Psoas muscle (tissue), 8 donors: ENCODE measurements at places on chromosomes 7 and 10. TPM values are rescaled to one million over a fixed set of nuclear protein-coding genes. Genes with fewer than 3 reads are reported as not detected.

ZNF273 gene
- 1.5 TPM for polyA plus RNA-seq

PRKG1 gene
- polyA plus RNA-seq: 4.5 TPM

SLC13A1 gene
- not detected for polyA plus RNA-seq

PNLIPRP2 gene
- polyA plus RNA-seq: 0.01 TPM

HABP2 gene
- polyA plus RNA-seq: 0.13 TPM

DNA sequence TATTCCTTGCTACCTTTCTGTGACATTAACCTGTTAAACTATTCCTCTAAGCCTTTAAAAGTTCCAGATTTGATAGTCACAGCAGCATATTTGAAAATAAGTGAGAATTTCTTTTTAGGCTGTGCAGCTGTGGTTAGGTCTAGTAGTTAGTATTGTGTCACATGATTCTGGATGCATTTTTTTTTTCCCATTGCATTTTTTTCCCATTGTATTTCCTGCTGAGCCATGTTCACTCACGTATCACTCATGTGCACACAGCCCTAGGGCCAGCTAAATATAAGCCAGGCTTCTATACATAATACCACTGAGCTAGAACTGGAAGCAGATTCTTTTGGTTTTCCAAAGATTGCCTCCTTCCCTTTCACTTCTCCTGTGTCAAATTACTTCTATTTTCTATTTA lies 37.4 kb downstream of the DNAJC9 start:
- H3K4me3 ChIP-seq: no peak overlapping the region
- H3K27me3 ChIP-seq: no peaks in the 10 kb centered on the region
- no peak overlapping the region for H3K27ac ChIP-seq
- peaks cover 3% of the 10 kb centered on the region for H3K36me3 ChIP-seq
- DNase-seq: no peak

GRCh38 chr10:71755179-71755879 lies 18.0 kb downstream of the VSIR start:
- no peak overlapping the region for H3K27ac ChIP-seq
- H3K36me3 ChIP-seq: peaks cover under 1% of the 10 kb centered on the region
- no peaks in the 10 kb centered on the region for H3K27me3 ChIP-seq

GRCh38 chr7:131653418-131654248 lies 97.2 kb upstream of the PODXL start:
- H3K27me3 ChIP-seq: no peaks in the 10 kb centered on the region
- DNase-seq: no peak

DNA sequence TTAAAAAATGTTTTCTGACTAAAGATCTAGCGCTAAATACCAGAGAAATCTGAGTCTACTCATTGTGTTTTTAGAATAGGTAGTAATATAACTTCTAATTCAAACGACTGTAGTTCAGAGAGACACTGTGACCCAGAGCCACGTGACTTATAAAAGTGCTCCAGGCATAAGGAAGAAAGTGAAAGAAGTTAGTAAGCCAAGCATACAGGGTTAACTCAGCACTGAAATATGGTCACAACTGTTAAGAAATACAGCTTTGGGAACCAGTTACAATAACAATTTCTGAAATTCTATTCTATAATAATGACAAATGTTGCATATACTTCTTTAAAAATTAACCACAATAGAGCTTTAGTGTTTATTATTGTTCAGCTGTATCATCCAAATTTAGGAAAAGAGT lies 119.1 kb downstream of the TFEC start:
- no peaks in the 10 kb centered on the region for H3K36me3 ChIP-seq
- no peak overlapping the region for H3K27ac ChIP-seq
- peaks cover 6% of the 10 kb centered on the region for H3K4me1 ChIP-seq
- H3K27me3 ChIP-seq: no peaks in the 10 kb centered on the region
- no peak for DNase-seq
- H3K4me3 ChIP-seq: no peak overlapping the region

GRCh38 chr7:36127075-36127740 lies 25.8 kb upstream of the EEPD1 start:
- DNase-seq: no peak
- H3K4me3 ChIP-seq: no peak overlapping the region
- no peaks in the 10 kb centered on the region for H3K27me3 ChIP-seq

DNA sequence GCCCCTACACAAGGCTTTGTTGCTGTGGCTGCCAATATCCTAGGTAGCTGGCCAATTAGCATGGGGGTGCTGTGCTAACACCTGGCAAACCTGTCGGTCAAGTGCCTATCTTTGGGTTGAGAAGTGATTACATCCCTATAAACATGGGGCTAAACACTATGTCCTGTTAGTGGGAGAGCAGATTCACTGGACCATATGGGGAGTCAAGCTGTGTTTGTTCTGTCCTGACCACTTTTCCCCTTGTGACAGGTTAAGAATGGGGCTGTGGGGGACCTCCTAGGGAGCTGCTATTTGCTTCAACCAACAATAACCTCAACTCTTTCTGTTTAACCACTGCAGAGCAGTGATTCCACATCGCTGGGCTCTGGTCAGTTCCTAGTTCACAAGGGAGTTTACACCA lies 151.5 kb upstream of the AOAH start:
- H3K27ac ChIP-seq: no peak overlapping the region
- H3K4me1 ChIP-seq: no peaks in the 10 kb centered on the region
- H3K27me3 ChIP-seq: no peaks in the 10 kb centered on the region

GRCh38 chr7:121166916-121167315 lies 161.9 kb upstream of the WNT16 start:
- H3K4me3 ChIP-seq: no peak overlapping the region
- no peak overlapping the region for H3K27ac ChIP-seq
- no peak for DNase-seq
- no peaks in the 10 kb centered on the region for H3K4me1 ChIP-seq
- H3K27me3 ChIP-seq: no peaks in the 10 kb centered on the region

- H3K27ac ChIP-seq: no peak overlapping the region
- H3K4me1 ChIP-seq: peaks cover 12% of the 10 kb centered on the region
- no peaks in the 10 kb centered on the region for H3K27me3 ChIP-seq
These were observed 397.8 kb upstream of the NRP1 start for GRCh38 chr10:33732161-33732680.

GRCh38 chr7:107913851-107914250 lies 22.9 kb downstream of the DLD start:
- no peaks in the 10 kb centered on the region for H3K36me3 ChIP-seq
- DNase-seq: no peak
- no peaks in the 10 kb centered on the region for H3K4me1 ChIP-seq
- no peaks in the 10 kb centered on the region for H3K27me3 ChIP-seq
- H3K27ac ChIP-seq: no peak overlapping the region

DNA sequence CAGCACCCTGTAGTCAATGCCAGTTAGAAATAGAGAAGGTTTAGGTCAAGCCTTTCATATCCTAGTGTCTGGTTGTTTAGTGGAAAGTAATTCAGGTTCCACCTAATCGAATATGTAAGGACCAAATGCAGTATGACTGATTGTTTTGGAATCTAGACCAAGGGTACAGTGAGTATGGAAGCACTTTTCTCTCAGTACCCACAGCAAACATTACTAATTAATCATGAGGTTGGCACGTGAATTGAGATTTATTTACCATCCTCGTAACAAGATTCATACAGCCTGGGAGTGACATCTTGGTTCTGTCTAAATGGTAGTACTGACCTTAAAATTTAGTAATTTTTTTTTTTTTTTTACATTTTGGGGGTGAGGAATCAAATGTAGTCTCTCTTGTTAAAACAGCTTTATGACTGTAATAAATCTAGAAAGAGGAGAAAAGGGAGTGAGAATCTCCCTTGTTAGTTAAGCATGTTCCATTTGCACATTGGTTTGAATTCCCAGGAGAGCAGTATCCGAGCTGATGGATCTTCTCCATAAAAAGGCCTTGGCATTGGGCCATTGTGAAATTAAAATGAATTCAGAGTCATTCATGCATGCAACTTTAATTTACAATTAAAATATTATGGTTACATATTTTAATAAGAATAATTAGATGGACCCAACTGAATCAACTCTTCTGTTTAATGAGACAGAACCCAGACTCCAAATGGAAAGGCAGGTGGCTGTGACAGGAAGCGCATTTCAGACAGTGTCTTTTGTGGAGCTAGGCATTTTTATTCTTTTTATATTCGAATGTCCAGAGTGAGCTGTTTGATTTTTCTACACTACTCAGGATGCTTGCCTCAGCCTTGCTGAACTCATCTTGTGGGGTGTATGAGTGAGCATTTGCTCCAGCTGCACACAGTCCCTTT lies 57.6 kb downstream of the SNX10 start:
- no peaks in the 10 kb centered on the region for H3K4me1 ChIP-seq
- DNase-seq: no peak
- no peaks in the 10 kb centered on the region for H3K36me3 ChIP-seq
- H3K27ac ChIP-seq: no peak overlapping the region
- no peak overlapping the region for H3K4me3 ChIP-seq

GRCh38 chr7:2684501-2684900 lies 3.5 kb upstream of the AMZ1 start:
- peaks cover 2% of the 10 kb centered on the region for H3K4me1 ChIP-seq
- H3K4me3 ChIP-seq: no peak overlapping the region
- no peaks in the 10 kb centered on the region for H3K27me3 ChIP-seq

DNA sequence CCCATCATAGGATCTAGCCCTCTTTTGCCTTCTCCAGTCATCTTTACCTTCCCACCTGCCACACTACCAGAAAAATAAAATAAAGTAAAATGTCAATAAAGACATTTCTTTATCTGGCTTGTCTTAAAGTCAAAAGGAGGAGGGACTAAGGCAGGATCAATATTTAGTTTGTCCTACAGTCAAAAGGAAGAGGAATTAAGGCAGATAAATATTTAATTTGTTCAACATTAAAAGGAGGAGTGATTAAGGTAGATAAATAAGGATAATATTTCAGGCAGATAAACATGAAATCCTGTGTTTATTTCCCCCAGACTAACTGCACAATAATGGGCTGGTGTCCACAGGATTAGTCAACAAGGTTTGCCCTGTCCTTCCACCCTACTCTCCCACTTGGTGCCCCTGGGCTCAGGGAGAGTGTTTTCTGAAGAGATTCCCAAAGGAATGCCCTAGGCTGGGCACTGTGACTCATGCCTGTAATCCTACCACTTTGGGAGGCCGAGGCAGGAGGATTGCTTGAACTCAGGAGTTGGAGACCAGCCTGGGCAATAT lies 18.3 kb upstream of the MSMB start:
- H3K36me3 ChIP-seq: no peaks in the 10 kb centered on the region
- no peak overlapping the region for H3K4me3 ChIP-seq
- H3K4me1 ChIP-seq: no peaks in the 10 kb centered on the region
- no peaks in the 10 kb centered on the region for H3K27me3 ChIP-seq

DNA sequence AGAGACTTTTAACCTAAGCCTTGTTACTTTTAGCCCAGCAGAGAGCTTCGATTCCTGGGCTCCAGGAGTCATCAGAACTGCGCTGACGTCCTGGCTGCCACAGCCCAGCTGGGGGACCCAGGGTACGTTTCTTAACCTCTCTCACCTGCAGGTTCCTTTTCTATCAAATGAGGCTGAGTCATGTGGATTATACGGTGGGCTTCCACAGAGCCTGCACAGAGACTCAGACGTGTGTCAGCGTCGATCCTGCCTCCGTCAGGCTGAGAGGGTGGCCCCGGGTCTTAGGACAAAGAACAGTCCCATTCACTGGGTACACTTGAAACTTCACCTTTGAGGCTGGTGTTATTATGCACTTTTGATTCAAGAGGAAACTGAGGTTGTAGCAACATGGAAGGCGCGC lies 100.7 kb upstream of the FGFR2 start:
- H3K36me3 ChIP-seq: no peaks in the 10 kb centered on the region
- no peak for DNase-seq
- no peak overlapping the region for H3K4me3 ChIP-seq
- H3K4me1 ChIP-seq: no peaks in the 10 kb centered on the region
- no peak overlapping the region for H3K27ac ChIP-seq
- H3K27me3 ChIP-seq: peaks cover 13% of the 10 kb centered on the region

DNA sequence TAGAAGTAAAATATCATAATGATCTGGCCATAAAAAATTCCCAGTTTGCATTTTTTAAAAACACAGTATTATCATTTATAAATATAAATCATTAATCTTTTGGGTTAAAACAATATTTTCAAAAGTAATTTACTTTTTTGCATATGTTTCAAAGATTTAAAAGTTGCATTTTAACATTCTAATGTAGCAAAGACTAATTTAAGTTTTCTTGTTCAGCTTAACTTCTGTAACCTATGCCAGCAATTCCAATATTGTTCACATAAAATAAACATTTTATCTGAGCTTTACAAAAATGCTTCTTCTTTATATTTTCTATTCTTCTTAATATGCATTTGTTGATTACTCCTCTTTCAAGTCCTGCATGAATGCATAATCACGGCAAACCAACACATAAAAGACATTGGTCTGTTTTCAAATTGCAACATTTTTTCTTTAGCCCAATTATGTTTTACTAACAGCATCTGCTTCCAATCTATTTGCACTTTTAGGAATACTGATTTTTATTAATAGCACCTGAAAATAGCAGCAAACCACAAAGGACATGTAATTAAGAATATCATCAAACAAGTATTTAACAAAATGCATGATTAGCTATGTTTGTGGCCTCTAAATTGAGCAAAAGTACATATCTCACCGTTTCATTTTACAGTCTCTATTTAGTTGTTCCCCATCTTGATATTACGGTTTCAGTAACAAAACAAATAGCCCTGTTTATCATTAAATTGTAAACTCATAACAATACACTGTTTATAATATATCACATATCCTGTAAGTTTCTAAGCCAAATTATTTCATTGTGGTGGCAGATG lies 286.9 kb upstream of the NFE2L3 start:
- no peak overlapping the region for H3K4me3 ChIP-seq
- no peak for DNase-seq
- H3K27me3 ChIP-seq: peaks cover 68% of the 10 kb centered on the region
- H3K36me3 ChIP-seq: no peaks in the 10 kb centered on the region
- H3K4me1 ChIP-seq: peaks cover 12% of the 10 kb centered on the region

GRCh38 chr10:92268748-92269147 lies 22.1 kb downstream of the CPEB3 start:
- no peaks in the 10 kb centered on the region for H3K4me1 ChIP-seq
- H3K4me3 ChIP-seq: no peak overlapping the region
- no peaks in the 10 kb centered on the region for H3K27me3 ChIP-seq
- no peak overlapping the region for H3K27ac ChIP-seq
- H3K36me3 ChIP-seq: no peaks in the 10 kb centered on the region
- DNase-seq: no peak

GRCh38 chr7:159084069-159084801 lies 60.4 kb downstream of the VIPR2 start:
- H3K4me3 ChIP-seq: no peak overlapping the region
- H3K4me1 ChIP-seq: peaks cover 11% of the 10 kb centered on the region
- H3K27me3 ChIP-seq: no peaks in the 10 kb centered on the region
- no peaks in the 10 kb centered on the region for H3K36me3 ChIP-seq

DNA sequence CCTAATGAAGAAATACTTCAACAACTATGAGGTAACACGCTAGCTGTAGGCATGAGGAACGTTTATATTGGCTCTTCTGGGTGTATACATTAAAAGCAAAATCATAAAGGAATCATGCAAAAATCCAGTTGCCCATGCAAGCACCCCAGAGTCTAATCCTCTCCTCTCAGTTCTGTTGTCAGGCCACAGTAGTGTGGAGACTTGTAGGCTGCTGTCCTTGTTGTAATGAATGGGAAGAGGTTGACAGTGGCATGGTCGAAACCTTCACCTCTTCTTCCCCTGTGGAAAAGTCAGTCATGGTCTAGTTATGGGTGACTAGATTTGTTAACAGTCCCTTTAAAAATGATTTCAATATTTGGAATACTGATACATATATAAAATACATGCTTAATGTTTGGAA lies 121.3 kb downstream of the CNOT4 start:
- no peak overlapping the region for H3K27ac ChIP-seq
- DNase-seq: no peak
- H3K27me3 ChIP-seq: no peaks in the 10 kb centered on the region
- no peak overlapping the region for H3K4me3 ChIP-seq
- peaks cover 14% of the 10 kb centered on the region for H3K4me1 ChIP-seq

GRCh38 chr10:98107644-98108430 lies 26.6 kb upstream of the R3HCC1L start:
- no peak for DNase-seq
- no peaks in the 10 kb centered on the region for H3K4me1 ChIP-seq
- no peak overlapping the region for H3K4me3 ChIP-seq
- H3K27me3 ChIP-seq: peaks cover 3% of the 10 kb centered on the region
- no peak overlapping the region for H3K27ac ChIP-seq
